Right atrium auricular region (tissue), 2 donors: ENCODE measurements at places on chromosomes 1 and 21.

DNA sequence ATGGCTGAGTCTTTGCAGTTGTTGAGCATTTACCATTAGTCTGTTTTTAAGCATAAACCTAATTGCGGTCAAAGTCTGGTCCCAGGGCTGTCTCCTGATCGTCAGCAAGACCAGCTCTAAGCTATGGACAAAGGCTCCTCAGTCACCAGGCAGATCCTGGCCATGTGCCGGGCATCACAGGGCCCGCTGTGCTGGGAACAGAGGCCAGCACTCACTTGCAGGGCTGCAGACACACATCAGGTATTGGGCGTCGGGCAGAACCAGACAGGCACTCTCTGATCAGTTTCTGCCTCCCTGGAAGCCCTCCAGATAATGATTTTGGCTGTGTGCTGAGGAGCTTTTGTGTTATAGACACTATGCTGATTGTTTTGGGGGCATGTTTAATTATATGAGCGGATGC, 26.6 kb downstream of the TMEM51 start:
- DNase-seq, result no peak
- no peaks in the 10 kb centered on the region for H3K36me3 ChIP-seq
- H3K4me3 ChIP-seq, result no peak overlapping the region
- H3K4me1 ChIP-seq, result no peaks in the 10 kb centered on the region
- H3K27me3 ChIP-seq, result no peaks in the 10 kb centered on the region
- no peak overlapping the region for H3K27ac ChIP-seq

DNA sequence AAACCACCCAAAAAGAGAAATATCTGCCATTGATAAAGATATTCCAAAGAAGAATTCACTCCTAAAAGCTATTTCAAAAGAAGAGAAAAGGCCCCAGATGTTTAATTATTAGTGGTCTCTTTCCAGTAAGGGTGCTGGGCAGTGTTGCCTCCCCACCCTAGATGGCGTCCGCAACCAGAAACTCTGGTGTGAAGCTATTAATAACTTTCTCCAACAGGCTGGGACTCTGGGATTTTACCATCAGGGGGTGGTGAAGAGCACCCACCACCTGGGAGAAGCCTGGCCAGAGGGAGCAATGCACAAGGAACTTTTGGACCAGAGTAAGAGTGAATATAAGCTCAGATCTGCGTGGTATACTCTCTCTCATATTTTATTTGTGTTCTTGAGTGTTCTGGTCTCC, 115.4 kb upstream of the TIAM1 start:
- H3K4me1 ChIP-seq, result no peaks in the 10 kb centered on the region
- H3K27me3 ChIP-seq, result no peaks in the 10 kb centered on the region
- no peak overlapping the region for H3K27ac ChIP-seq
- DNase-seq, result no peak
- H3K36me3 ChIP-seq, result no peaks in the 10 kb centered on the region
- H3K4me3 ChIP-seq, result no peak overlapping the region

- H3K36me3 ChIP-seq, result no peaks in the 10 kb centered on the region
- H3K4me3 ChIP-seq, result no peak overlapping the region
- no peak overlapping the region for H3K27ac ChIP-seq
- no peaks in the 10 kb centered on the region for H3K27me3 ChIP-seq
- no peak for DNase-seq
These were observed 164.9 kb downstream of the CAMTA1 start for GRCh38 chr1:6950001-6950765.

GRCh38 chr1:32954168-32954567, 10.4 kb downstream of the RNF19B start:
- no peaks in the 10 kb centered on the region for H3K36me3 ChIP-seq
- no peak overlapping the region for H3K27ac ChIP-seq
- H3K27me3 ChIP-seq, result no peaks in the 10 kb centered on the region
- H3K4me3 ChIP-seq, result no peak overlapping the region

DNA sequence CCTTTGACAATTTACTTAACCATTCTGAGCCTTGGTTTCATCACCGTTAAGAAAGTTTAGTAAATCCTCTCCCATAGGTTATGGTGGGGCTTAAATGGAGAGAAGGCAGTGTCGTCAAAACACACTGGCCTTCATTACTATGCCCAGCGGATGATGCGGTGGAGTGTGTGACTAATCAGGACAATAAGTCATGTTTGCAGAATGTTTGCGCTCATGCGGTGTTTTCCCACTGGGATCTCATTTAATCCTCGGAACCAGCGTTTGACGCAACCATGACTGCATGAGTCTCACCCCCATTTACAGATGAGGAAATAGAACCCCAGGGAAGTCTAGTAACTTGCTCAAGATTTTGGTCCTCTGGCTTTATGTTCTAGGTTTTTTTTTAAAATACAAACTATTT, 17.5 kb downstream of the SLC26A9 start:
- no peak overlapping the region for H3K4me3 ChIP-seq
- peaks cover 8% of the 10 kb centered on the region for H3K4me1 ChIP-seq
- no peak for DNase-seq
- H3K27me3 ChIP-seq, result no peaks in the 10 kb centered on the region

DNA sequence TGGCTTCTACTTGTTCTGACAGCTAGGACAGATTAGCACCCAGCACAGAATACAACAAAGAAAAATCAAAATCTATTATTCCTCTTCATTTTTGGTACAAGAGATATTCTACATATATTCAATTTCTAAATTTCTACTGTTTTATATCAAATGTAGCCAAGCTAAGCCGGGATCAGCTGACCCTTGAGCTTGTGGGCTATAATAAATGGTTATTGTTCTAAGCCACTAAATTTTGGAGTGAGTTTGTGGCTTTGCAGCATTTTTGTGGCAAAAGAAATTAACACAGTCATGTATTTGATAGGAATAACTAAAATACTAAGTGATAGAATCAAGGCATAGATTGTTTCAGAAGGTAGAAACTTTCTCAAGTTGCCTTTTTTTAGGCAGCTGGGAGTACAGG, 50.7 kb downstream of the APP start:
- no peak for DNase-seq
- no peaks in the 10 kb centered on the region for H3K36me3 ChIP-seq
- no peaks in the 10 kb centered on the region for H3K27me3 ChIP-seq
- no peak overlapping the region for H3K4me3 ChIP-seq

- no peak overlapping the region for H3K27ac ChIP-seq
- no peaks in the 10 kb centered on the region for H3K27me3 ChIP-seq
- no peak for DNase-seq
These were observed 163.7 kb downstream of the NTMT2 start for GRCh38 chr1:170309389-170310013.
